Activated T-cell treated with anti-CD3 and anti-CD28 coated beads for 1 hour (primary cell): ENCODE measurements at places on chromosomes 13 and 19.

DNA sequence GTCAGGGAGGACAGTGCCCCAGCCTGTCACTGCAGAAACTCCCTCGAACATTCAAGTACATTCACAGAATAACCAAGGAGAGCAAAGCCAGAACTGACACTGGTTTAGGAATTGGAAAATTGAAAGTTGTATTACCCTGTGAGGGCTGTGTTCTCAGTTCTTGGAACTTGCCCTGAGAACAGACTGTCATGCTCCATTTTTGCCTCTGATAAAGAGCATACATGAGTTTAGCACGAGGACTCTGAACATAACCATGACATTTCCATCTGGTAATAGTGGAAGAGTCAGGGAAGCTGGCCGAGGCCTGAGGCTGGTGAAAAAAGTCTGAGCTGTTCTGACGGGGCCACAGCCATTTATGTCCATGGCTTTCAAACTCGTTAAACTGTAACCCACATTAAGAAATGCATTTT lies 15.2 kb upstream of the SLC25A30 start:
- DNase-seq = no peak

DNA sequence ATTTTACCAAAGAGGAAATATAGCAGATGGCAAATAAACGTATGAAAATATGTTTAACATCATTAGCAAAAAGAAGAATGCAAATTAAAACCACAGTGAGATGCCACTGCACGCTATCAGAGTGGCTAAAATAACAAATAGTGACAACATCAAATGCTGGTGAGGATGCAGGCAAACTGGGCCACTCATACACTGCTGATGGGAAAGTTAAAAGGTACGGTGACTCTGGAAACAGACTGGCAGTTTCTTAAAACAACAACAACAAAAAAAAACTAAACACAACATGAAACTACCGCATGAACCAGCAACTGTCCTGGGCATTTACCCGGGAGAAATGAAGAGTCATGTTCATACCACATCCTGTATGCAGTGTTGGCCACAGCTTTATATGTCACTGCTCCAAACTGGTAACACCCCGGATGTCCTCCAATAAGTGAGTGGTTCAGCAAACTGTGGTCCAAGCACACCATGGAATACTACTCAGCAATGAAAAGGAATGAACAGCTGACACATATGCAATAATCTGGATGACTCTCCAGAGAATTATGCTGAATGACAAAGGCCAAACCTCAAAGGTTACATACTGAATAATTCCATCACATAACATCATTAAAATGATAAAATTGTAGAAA lies 22.3 kb downstream of the EPS15L1 start:
- DNase-seq = no peak

DNA sequence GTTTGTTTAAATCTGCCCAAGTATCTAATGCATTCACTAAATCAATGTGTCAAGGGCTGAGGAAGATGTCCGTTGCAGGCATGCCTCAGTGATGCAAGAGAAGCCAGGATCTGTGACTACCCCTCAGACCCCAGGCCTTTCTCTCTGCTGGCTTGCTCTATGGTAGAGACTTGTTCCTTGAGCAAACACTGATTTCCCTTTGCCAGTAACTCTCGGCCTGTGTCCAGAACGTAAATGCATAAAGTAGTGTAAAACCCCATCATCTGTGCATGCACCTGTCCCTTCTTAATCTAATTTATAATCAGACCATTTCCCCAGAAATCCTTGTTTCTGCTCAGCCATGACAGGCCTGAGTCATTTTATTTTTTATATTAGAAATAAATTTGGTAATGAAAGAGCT lies 28.7 kb upstream of the FRY start:
- no peak for DNase-seq

DNA sequence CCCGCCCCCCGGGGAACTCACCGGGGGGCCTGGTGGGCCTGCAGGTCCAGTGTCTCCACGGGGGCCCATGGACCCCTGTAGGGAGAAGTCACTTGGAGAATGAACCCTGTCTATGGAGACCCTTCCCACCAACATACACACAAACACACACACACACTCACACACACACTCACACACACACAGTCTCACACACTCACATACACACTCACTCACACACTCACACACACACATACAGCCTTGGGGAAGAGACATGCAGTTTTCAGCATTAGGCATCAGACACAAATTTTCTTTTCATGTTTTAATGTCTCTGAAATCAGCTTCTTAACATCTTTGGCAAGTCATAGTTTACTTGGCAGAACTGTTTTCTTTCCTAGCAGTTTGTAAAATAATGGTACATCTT lies 31.0 kb upstream of the OLFM2 start:
- no peak for DNase-seq

DNA sequence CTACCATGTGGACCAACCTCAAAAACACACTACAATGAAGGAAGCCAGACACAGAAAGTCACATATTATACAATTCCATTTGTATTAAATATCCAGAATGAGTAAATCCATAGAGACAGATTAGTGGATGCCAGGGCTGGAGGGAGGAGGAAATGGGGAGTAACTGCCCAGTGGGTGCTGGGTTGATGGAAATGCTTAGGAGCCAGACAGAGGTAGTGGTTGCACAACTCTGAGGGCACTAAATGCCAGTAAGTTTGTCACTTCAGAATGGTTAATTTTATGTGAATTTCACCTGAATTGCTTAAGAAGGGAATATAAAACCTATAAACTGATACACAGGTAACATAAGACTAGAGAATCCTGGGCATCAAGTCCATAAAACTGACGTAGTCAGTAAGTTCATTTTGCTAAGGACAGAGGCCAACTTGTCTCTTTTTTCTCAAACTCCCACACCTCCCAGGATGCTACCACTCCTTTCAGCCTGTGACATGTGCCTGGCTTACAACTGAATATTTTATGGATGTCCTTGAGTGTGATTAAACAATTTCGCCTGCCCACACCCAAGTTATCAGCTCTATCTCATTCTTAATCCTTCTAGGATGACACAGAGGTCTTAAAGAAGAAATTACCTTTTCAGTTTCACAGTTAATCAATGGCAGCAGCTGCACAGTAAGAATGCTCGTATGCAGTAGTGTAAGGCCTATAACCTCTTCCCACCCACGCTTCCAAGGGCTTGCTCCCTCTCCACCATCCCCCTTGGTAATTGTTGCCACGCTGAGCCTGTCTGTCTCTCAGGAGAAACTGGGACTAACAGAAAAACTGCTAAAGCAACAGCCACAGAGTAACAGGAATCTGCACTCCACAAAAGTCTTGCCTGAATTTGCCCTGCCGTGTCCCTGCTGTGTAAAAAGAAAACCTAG lies 5.9 kb upstream of the MLNR start:
- no peak for DNase-seq

- DNase-seq = peak; percentile 79
Observed at GRCh38 chr19:913080-913748, at the start of gene R3HDM4. Gene R3HDM4 (minus strand): TSS chr19:913219. CDS start chr19:913157, 62 bp downstream.

- no peak for DNase-seq
Observed at GRCh38 chr19:16951529-16951928, 62.7 kb downstream of the F2RL3 start.

DNA sequence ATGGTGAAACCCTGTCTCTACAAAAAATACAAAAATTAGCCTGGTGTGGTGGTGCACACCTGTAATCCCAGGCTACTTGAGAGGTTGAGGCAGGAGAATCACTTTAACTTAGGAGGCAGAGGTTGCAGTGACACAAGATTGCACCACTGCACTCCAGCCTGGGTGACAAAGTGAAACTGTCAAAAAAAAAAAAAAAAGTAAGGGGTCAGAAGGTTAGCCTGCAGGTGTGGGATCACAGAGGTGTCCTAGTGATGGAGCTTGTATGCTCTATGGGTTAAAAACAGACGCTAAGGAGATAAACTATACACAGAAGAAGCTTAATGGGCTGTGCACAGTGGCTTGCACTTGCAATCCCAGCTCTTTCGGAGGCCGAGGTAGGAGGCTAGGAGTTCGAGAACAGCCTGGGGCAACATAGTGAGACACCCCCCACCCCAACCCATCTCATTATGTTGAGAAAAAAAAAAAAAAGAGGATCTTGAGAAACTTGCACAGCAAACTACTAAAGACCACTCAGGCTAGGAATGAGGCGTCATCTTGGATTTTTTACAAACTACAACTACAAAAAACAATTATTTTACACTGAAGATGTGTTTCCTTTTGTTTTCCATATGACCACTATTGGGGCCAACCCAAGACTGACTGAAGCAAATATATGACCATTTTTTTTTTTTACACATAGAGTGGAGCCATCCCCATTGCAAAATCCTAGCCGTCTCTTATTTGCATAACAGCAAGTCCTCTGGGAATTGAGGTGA lies 7.9 kb downstream of the FOSB start:
- DNase-seq = no peak

DNA sequence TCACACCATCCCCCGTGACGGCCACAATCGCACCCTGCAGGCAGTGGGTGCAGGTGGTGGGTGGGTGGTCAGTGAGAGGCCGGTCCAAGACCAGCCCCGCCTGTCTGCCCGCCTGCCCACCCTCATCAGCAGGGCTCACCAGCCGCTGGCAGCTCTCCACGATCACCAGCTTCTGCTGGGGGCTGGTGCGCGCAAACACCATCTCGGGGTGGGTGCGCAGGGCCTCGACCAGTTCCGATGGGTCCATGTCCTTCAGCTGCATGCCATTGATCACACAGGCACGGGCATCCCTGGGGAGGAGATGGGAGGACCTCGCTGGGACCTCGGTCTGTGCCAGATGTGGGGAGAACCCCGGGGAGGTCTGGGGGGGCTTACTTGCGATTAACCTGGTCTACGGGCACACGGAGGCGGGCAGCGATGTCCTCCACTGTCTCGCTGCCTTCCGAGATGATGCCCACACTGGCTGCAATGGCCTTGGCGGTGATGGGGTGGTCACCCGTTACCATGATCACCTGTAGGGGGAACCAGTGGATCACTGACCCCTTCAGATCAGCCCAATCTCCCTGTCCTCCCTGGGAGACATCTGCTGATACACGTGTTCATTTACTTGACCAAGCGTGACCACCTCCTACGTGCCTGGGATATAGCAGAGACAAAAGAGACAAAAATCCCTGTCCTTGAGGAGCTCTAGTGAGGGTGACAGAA lies 8.0 kb downstream of the ATP4A start:
- DNase-seq = no peak

- DNase-seq = no peak
Observed at GRCh38 chr13:93620181-93620765, 393.7 kb downstream of the GPC6 start.

DNA sequence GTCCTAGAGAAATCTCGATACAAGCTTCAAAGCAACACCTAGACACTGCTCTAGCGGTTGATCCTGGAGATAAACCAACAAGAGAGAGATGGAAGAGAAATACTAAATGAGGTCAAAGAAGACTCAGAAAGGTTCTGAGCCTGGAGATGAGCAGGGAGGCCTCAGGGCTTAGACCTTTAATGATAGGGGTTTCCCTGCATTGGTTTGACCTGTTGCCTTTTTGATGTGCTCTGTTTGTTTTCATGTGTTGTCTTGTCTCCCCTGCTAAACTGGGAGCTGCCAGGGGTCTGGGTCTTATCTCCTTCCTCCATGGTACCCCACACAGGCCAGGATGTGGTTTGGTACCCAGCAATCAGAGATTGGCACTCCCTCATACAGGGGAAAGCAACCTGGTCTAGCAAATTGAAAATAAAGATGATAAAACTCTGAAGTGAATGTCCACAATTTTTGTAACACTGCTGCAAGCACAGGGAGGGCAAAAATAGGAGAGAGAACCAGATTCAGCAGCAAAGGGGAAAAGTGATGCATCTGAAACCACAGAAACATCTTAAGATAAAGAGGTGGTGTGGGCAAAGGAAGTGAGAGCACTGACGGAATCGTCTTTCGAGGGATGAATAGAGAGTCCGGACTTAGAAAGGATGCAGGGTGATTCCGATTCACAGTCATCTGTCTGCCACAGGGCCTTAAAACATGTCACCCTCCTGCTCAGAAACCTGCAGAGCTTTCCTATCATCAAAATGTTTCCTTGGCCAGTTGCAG lies 3.5 kb downstream of the FFAR2 start:
- DNase-seq = no peak

GRCh38 chr13:95075506-95075905 lies 225.7 kb downstream of the ABCC4 start:
- no peak for DNase-seq

DNA sequence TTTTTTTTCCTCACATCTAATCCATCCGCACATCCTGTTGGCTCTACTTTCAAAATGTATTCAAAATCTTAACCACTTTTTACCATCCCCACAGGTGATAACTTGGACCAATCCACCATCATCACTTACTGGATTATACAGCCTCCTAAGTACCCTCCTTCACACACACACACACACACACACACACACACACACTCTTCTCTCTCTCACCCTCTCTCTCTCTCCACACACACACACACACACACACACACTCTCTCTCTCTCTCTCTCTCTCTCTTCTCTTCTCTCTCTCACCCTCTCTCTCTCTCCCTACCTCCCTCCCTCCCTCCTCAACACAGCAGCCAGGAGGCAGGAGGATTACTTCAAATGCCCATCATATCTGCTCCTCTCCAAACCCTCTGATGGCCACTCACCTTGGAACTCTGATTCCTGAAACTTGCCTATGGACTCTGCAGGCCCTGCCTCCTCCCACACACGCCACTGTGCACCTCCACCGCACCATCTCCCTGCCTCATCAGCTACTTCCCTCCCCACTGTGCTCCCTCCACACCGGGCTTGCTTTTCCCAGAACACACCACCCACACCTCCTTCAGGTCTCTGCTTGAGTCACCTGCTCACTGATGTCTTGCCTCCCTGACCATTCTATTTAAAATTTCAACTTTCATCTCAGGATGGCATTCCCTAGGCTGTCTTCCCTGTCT lies 39.7 kb downstream of the RCBTB2 start:
- DNase-seq = no peak

DNA sequence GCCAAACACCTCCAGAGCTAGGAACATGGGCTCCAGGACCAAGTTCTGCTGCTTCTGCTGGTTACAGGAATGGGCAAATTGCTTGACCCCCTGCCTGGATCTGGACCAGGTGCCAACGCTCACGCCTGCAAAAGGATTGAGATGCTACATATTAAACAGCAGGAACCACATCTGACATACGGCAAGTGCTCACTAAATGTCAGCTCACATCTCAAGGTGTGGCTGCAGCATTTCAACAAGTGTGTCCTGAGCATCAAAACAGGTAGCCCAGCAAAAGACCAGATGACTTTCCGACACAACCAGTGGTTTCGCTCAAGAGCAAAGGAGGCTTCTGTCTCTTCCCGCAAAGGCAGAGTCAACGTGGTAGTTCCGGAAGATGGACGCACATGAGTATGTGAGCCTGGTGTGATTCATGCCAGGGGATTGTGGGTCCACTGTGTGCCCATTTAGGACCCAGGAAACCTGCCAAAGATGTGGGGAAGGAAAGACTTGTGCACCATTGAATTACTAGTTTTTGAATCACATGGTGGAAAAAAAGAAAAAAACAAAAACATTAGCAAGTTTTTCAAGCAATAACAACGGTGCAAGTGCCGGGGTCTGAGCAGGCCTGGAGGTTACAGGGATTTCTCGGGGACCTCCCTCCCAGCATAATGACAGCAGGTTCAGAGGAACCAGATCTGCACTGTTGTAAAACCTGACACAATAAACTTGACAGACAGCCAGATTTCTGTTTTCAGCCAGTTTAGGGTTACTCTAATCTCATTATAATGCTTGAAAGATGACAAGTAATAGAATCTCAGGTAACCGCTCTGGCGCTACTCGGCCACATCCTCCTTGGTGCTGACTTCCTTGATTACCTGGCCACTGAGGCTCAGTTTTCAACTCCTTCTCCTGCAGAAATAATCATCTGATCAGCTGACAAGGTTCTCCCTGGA lies 77.9 kb downstream of the SOX1 start:
- no peak for DNase-seq

- no peak for DNase-seq
Observed at GRCh38 chr19:18490728-18491127, 31.1 kb downstream of the ELL start.

GRCh38 chr13:108957369-108958012 lies 328.1 kb downstream of the MYO16 start:
- no peak for DNase-seq
